C1 segment of cervical spinal cord (tissue), 14 donors: ENCODE measurements at places on chromosomes 5 and 9.

DNA sequence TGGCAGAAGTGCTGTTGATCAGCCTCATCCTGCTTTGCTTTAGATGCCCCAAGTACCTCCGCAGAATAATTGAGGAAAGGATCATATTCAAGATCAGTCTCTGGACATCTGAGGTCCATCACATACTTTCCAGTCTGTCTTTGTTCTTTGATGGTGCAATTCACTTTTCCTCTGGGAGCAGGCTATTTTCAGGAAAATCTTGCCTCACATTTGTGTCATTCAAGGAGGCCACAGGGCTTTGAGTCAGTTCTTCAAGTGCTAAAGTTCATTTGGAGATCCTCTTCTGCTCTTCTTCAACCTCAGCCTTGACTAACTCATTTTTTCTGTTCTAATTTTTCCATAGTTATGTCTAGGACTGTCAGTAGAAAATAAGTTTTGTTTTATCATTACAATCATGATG is 18.6 kb downstream of the EQTN start:
- DNase-seq, result no peak

GRCh38 chr9:81855538-81855937 is 72.7 kb upstream of the SPATA31D4 start:
- no peak for DNase-seq

GRCh38 chr5:149702934-149703646 is 27.0 kb upstream of the PPARGC1B start:
- no peak for DNase-seq

DNA sequence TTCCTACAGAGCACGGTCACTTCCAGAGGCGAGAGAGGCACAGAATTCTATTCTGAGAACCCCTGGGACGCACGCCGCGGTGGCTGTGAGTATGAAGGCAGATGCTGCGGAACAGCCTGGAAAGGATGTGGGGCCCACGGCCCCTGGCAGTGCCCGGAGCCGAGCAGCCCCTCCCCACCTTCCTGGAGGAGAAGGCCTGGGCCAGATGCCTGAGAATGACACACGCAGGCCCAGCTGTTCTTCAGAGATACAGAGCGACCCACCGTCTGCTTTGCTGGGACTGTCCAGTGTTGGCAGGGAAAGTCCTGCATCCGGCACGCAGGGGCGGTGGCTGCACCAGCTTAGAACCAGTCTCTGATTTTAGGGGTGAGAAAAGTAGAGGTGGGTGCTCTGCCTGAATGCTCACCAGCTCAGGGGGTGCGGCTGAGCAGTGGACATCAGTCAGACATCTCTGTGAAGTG is 116.7 kb upstream of the LPCAT1 start:
- DNase-seq, result no peak

GRCh38 chr5:34656700-34657273 is 659 bp downstream of the RAI14 start:
- DNase-seq, result no peak

DNA sequence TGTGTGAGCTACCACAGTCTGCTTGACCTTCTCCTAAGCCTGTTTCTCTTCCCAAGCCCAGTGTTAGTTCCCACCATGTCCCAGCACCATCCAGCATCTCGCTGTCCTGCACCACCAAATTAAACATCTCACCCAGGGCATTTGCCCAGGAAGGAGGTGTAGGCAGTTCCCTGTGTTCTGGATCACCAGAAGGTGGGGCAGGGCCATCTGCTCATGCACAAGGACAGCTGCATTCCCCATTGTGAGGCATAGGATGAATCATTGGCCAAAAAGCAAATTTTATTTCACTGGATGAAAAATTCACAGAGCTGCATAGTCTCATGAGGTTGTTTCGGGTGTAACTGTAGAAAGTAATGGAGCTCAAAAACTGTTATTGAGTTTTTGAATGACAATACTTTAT is 89.5 kb upstream of the GRIA1 start:
- DNase-seq, result no peak

GRCh38 chr9:72089451-72090130 is 29.2 kb upstream of the C9orf57 start:
- no peak for DNase-seq
